Esophagus squamous epithelium (tissue), 5 donors: ENCODE measurements at places on chromosomes 7 and 10.

- no peak for DNase-seq
These were observed 36.9 kb downstream of the ASB13 start for GRCh38 chr10:5629303-5630111.

DNA sequence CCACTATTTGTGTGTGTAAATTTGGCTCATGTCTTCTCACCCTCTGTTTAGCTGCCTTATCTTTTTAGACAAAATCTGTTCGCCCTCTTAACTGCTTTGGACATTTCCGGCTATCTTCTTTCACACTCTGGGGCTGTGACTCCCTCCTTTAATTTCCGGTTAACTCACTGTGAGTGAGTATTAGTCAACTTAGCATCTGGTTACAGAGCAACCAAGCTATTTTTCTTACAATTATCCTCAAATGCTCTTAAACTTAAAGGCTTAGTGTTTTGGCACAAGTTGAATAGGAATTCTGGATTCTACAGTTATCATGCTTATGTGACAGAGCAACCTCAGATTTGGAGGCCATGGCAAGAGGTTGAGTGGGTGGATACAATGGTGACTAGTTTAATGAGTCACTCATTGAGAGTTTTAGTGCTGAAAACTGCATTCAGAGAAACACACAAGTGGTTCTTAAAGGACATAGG is 177.6 kb upstream of the SEMA3A start:
- no peak for DNase-seq

- no peak for DNase-seq
These were observed 24.9 kb upstream of the CACNA2D1 start for GRCh38 chr7:82468435-82468834.

DNA sequence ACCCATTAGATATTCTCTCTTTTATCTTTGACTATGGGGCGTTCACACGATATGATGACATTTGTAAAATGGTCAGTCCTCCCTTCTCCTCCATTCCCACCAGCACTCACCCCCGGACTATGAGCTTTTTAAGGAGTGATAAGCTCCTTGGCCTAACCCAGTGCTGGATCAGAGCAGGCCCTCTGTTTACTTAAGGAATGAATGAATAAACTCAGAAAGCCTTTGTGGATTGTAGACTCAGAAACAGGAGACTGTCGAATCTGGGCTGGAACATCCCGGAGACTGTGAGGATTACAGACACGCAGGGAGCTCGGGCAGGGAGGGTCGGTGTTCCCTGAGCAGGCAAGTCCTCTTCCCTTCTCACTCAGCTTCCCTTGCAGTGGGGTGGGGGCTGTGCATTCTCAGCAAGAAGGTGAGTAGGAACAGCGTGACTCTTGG is 6.8 kb upstream of the ZCCHC24 start:
- DNase-seq: no peak

DNA sequence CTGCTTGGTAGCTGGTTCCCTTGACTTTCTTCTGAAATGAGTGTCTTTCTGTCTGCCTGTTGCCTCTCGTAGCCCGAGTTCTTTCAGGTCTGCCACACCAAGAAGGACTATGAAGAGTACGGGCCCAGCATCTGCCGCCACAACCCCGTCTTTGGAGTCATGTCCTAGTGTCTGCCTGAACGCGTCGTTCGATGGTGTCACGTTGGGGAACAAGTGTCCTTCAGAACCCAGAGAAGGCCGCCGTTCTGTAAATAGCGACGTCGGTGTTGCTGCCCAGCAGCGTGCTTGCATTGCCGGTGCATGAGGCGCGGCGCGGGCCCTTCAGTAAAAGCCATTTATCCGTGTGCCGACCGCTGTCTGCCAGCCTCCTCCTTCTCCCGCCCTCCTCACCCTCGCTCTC is 94.8 kb downstream of the ACTR3B start:
- DNase-seq: no peak

DNA sequence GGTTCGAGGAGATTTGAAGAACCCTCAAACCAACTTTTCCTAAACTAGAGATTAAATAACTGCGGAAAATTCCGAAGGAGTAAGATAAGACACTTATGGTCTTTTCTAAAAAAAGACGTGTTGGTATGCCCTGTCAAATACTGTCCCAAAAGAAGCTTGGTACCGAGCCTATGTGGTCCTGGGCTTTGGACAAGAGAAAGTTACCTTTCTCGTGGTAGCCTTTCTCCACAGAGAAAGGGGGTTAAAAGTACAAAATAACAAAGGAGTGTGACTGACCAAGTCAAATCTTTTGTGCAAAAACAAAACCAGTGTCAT is 56.2 kb upstream of the JCAD start:
- no peak for DNase-seq
